ENCODE measurements at places on chromosomes 7 and 10.

DNA sequence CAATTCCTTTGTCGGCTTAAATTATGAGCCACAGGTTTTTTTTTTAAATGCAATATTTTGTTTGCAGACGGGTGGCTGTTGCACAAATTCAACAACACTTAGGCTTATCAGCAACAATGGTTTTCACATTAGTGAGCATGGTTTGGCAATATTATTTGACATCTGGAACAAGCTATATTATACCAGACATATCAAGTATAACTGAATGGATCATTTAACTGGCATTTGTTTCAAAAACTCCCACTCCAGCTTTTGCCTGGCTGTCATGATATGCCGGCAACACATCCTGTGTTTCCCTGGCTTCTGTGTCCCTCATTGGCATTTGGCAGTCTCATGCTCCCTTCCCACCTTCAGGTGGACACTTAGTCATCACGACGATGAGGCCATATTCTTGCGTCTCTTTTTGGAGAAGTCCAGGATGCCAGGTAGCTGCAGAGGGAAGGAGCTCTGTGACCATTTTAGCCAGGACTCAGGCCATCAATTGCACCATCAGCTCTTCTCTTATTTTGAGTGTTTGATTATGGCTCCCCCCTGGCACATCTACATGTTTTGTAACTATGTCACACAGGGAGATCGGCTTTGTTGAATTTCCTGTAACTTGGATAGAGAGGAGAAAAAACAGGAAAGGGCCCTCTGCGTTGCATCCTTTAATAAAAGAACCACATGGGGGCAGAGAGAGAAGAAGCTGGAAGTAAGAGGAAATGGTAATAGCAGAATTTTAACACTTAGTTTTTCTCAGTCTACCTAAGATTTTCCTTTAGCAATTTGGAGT is 413.9 kb downstream of the LRMDA start:
- no peak for DNase-seq

- no peak for DNase-seq
Measured at GRCh38 chr7:157431951-157432540, 95.2 kb downstream of the DNAJB6 start.

- peak; percentile 94 for DNase-seq
Measured at GRCh38 chr10:132065491-132066105, at the start of gene JAKMIP3. Gene JAKMIP3 (plus strand): TSS chr10:132065946. CDS start chr10:132104809, 38,863 bp downstream.

- DNase-seq = peak; percentile 56
Measured at GRCh38 chr7:42080841-42081586, 156.0 kb downstream of the GLI3 start.

- no peak for DNase-seq
Measured at GRCh38 chr7:14995774-14996173, 93.2 kb upstream of the DGKB start.

- DNase-seq = no peak
Measured at GRCh38 chr7:80661729-80662128, 23.3 kb downstream of the CD36 start.

DNA sequence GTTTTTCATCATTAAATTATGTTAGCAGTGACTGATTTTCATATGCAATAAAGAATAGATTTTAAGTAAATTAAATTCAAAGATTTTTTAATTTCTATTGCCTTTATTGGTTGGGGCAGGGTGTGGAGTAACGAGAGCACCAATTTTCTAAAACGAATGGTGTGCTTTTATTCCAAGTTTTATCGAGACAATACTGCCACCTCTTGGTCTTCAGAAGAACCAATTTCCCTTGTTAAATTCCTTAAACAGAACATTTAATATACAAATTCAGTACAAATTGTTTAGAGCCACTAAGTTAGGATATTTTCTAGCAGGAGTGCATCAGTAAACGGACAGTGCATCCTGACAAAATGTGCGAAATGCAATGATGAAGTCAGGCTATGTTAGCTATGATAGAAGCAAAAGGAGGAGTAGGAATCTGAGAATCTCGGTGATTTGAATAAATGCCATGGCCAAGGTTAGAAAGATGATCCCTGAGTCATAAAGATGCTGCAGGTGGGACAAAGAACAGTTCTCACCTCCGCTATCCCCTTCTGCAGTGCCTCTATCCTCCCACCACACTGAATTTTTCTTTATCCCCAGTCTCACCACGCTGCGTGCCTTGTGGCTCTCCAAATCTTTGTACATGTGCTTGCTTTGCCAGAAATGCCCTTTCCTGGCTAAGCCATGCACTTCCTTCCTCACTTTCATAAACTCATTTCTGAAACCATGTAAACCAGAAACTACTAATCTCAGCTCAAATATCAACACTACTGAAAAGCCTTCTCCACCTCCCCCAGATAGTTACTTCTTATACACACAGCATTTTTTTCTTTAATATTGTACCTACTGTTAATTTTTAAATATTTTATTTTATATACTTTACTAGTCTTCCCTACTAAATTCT is 31.9 kb upstream of the AGBL3 start:
- peak; percentile 20 for DNase-seq

DNA sequence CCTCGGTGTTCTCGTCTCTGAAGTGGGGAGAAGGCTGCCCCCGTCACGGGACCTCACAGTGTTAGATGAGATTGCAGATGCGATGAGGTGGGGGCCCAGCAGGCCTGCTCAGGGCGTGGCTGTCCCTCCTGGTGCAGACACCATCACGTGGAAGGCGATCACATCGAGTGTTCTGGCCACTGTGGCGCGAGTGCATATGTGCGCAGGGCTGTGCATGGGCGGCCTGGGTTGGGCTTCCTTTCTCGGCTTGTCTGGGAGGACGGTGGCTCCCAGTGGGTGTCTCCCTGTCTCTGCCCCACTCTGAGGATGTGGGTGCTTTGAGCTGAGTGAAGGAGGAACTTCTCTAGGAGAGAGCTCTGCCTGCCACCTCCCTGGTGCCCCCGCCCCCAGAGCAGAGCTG is 83.1 kb downstream of the LHPP start:
- no peak for DNase-seq

GRCh38 chr7:74178632-74179031 is 4.5 kb downstream of the EIF4H start:
- DNase-seq = peak; percentile 51

GRCh38 chr10:71512312-71512711 is 115.6 kb downstream of the CDH23 start:
- DNase-seq = no peak

- no peak for DNase-seq
Measured at GRCh38 chr10:51312817-51313216, 238.5 kb downstream of the PRKG1 start.

DNA sequence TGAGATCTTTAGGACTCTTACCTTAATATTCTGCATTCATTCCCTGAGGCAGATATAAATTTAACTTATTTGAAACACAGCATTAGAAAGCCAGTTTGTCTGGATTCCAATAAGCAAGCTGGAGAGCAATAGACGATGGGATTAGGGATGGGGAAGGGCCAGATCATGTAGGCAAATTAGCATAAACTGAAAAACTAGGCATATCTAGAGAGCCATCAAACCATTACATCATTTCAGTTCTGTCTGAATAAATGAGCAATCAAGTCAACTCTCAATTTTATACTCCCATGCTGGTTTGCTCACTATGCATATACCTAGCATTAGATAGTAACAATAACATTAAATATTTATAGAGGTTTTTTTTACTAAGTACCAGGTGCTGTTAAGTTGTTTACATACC is 583.6 kb upstream of the LRRN3 start:
- DNase-seq = no peak

DNA sequence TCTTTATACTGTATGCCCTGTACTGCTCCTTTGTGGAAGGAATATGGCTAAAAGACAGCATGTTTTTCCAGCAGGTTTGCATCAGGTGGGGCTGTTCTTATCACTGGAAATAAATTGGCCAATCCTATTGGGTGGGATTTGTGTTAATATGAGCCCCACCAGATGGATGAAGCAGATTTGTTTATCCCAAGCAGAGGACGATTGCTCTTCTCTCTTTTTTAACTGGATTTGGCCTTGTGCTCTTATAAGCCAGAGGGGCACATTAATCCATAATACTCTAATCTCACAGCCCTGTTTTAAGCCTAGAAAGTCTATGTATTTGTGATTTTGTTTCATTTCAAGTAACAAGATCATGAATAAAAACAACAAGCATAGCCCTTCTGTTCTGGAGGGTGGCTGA is 240.1 kb upstream of the ADARB2 start:
- DNase-seq = no peak

DNA sequence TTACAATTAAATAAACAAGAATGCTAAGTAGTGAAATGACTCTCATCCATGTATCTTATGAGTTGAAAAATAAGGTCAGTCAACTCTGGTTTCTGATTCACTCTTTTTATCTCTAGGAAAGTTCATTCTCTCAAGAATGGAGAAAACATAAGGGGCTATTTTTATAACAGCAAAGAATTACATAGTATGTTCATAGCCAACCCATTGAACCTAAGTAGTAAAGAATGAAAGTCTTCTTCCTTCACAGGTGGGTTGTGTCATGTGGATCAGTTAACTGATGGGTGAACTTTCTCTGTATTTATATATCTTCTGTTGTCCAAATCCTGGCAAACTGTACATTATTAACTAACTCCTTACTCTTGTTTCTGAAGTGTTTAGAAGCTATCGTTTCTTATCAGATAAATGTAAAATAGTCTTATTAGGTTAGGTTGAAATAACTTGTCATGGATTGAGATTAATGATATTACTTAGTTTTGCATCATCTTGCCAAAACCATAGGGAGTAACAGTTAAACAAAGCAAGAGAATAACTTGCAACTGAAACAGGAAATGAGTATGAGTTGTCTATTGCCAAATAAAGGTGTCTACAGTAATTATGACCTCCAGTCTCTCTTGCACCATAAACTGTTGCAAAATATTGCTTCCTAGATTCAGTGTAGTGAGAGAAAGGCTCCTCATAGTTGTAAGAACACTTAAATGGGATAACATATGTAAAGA is 86.8 kb downstream of the ANKRD7 start:
- no peak for DNase-seq

GRCh38 chr7:106568680-106569499 is 92.1 kb downstream of the CCDC71L start:
- DNase-seq = peak; percentile 66

- DNase-seq = peak; percentile 28
Measured at GRCh38 chr10:80530251-80530650, 7.5 kb upstream of the SH2D4B start.

GRCh38 chr7:33539659-33540400 is 365.5 kb upstream of the BMPER start:
- DNase-seq = no peak

Measured in AG08395 (cell line).